ENCODE measurements at places on chromosomes 5 and 9.

DNA sequence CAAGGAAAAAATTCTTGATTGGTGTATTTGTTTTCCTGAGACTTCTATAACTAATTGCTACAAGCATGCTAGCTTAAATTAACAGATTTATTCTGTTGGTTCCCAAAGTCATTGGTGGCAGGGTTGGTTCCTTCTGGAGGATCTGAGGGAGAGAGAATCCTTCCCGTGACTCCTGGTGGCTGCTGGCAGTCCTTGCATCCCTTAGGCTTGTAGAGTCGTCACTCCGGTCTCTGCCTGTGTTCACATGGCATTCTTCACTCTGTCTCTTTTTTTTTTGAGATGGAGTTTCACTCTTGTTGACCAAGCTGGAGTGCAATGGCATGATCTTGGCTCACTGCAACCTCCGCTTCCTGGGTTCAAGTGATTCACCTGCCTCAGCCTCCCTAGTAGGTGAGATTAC lies 5.3 kb downstream of the CDK9 start:
- DNase-seq: no peak

DNA sequence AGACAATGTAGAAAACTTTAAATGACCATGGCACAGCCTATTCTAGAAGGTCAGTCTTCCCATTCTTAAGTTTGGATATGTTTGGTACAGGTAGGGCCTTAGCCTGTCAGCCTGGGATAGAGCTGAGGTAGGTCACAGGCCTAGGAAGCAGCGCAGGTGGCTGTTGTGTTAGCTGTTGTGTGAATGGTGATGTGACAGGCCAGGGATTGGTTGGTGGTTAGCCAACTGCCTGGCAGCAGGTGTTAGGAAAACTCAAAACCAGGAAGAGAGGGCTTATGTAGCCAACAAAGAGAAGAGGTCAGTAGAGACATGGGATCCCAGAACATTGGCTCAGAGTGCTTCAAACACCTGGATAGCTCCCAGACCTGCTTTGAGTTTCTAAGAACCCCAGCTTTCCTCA lies 84.2 kb downstream of the FBXO38 start:
- no peak for DNase-seq

GRCh38 chr9:127140181-127140580 lies 17.7 kb upstream of the ANGPTL2 start:
- peak; percentile 18 for DNase-seq

- DNase-seq: no peak
These were observed 17.2 kb upstream of the RGS3 start for GRCh38 chr9:113446323-113446740.

GRCh38 chr5:97087138-97087537 lies 55.3 kb downstream of the LIX1 start:
- DNase-seq: no peak

- no peak for DNase-seq
These were observed 346.4 kb downstream of the ARL15 start for GRCh38 chr5:53963958-53964357.

- DNase-seq: no peak
These were observed 65.6 kb upstream of the FRRS1L start for GRCh38 chr9:109232449-109233237.

DNA sequence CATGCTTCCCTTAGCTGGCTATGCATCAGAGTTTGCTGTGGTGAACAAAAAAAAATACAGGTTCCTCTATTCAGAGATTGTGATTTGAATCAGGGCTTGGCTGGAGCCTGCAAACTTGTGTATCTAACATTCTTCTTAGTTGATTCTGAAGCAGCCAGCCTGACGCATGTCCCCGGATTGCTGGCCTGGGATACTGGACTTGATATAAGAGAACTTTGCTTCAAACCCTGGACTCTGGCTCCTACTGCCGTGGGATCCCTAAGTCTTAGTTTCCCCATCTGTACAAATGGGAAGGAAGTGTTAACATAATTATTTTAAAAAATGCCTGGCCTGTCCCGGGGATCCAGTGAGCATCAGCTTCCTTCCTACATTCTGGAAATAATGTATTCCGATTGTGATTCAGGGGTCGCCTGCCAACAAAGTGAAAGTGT lies 292.8 kb downstream of the ARHGEF28 start:
- no peak for DNase-seq

DNA sequence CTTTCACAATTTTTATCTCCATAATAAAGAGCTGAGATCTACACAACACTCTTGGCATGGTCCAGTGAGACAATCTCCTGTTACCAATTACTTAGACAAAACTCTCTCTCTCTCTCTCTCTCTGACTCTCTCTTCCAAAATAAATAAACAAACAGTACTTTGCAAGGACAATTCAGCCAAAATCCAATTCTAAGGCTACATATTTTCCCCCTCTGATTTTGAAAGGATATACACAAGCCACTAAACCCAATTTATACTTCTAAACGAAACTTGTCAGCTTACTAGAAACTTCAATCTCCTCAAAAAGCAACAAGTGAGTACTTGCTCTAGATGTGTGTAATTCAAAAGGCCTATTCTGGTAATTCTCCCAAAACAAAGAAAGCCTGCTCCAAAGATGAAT lies 26.3 kb upstream of the TNPO1 start:
- no peak for DNase-seq

DNA sequence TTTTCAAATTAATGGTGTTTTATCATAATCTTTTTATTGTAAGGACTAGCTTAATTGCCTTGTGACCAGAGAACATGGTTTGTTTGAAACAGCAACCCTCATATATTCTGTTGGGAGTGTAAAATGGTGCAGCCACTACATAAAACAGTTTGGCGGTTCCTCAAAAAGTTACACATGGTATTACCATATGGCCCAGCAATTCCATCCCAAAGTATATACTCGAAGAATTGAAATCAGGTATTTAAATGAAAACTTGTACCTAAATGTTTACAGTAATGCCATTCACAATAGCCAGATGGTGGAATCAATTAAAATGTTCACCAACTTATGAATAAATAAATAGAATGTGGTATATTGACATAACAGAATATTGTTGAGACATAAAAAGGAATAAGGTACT lies 14.8 kb upstream of the IL33 start:
- no peak for DNase-seq

DNA sequence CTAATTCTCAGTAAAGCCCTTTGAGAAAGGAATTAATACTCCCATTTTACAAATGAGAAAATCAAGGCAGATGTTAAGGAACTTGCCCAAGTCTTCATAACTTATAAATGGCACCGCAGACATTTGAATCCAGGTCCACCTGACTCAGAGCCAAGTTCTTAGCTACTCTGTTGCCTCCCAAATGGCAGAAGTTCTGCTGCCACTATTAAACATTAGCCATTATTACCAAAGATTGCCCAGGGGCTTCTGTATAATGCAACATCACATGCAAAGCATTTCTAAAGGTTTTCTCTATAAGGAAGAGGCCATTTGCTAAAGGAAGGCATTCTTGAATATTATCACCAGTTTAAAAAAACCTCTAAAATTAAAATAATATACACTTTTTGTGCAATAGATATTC lies 28.3 kb downstream of the TPD52L3 start:
- DNase-seq: no peak

GRCh38 chr5:76854644-76855043 lies 4.8 kb downstream of the S100Z start:
- no peak for DNase-seq

DNA sequence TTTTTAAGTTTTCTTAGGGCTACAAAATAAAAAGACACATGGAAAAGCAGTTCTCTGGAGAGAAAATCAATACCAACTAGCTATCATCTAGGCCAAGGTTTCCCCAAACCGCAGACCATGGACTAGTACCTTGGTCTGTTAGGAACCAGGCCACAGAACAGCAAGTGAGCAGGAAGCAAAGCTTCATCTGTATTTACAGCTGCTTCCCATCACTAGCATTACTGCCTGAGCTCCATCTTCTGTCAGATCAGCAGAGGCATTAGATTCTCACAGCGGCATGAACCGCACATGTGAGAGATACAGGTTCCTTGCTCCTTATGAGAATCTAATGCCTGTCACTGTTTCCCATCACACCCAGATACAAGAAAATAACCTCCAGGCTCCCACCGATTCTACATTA lies 1907.6 kb upstream of the ACO1 start:
- DNase-seq: no peak

DNA sequence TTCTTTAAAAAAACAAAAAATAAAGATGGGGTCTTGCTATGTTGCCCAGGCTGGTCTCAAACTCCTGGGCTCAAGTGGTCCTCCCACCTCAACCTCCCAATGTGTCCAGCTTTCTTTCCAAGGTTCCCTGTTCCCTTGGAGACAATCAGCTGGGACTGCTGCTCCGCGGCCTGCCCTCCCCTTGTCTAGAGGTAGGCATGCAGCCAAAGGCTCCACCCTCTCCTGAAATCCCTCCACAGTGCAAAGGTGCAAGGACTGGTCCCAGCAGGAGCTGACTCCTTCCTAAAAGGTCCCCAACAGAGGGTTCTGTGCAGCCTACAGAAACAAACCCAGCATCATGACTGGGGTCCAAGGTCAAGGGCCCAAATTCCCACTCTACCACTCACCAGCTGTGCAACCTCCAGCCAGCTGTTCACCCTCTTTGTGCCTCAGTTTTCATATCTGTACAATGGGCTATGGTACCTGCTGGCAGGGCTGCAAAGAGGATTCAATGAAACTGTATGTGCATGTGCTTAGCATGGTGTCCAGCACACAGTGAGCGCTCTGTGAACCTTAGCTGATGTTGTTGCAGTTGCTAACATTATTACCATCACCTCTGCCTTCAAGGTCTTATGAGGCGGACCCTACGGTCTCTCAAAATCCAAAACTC lies 47.5 kb downstream of the BARX1 start:
- DNase-seq: no peak

GRCh38 chr9:128555180-128555721 lies 2.9 kb downstream of the SPTAN1 start:
- no peak for DNase-seq

GRCh38 chr9:73863924-73864323 lies 633.2 kb upstream of the RORB start:
- no peak for DNase-seq

GRCh38 chr5:138869763-138870500 lies 5.2 kb downstream of the LRRTM2 start:
- DNase-seq: no peak

GRCh38 chr5:139278540-139279274 lies 14.8 kb upstream of the MATR3 start:
- no peak for DNase-seq

- no peak for DNase-seq
These were observed 174.0 kb upstream of the NREP start for GRCh38 chr5:111930905-111931461.

GRCh38 chr9:86830356-86830755 lies 117.0 kb downstream of the GAS1 start:
- DNase-seq: no peak

DNA sequence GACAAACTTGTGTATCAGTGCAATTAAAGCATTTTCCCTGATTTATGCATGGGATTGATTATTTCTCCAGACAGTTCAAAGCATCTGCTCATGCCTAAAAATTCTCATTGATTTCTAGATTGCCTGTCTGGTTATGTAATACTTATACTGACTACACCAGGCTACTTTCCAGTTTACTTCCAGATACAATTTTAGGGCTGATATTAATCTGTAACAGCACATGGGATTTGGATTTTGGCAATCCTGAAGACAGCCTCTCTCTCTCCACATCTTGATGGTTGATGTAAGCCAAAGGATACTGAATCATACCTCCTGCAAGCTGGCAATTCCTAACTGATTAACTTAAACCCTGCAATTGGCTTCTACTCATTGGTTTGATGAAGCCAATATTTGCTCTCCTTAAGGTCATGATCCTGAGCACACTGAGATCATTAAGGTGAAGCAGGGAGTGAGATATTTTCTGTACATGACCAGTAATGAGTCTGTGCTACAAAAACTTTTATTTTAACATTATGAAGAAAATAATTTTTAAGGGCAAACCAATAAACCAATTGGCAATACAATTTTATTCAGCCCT lies 25.7 kb upstream of the FBXL7 start:
- no peak for DNase-seq

DNA sequence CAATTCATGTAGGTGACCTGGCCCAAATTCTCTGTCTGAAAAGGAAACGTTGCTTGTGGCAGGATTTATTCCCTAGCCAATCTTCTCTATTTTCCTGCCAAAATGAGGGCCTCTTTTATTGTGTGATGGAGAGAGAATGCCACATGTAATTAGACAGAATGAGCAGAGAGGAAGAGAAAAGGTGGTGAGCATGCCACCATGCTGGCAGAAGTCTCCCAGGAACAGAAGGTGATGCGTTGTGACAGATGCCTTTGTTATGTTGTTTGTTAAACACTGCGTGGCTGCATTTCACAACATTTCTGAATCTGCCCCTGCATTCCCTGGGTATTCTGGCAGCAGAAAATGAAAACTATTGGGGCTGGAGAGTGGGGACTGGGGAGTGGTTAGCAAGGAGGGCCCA lies 577.6 kb downstream of the TLR4 start:
- no peak for DNase-seq

- peak; percentile 30 for DNase-seq
These were observed 640.9 kb downstream of the SEMA5A start for GRCh38 chr5:8905021-8905420.

GRCh38 chr5:54415896-54416601 lies 39.5 kb upstream of the HSPB3 start:
- no peak for DNase-seq

DNA sequence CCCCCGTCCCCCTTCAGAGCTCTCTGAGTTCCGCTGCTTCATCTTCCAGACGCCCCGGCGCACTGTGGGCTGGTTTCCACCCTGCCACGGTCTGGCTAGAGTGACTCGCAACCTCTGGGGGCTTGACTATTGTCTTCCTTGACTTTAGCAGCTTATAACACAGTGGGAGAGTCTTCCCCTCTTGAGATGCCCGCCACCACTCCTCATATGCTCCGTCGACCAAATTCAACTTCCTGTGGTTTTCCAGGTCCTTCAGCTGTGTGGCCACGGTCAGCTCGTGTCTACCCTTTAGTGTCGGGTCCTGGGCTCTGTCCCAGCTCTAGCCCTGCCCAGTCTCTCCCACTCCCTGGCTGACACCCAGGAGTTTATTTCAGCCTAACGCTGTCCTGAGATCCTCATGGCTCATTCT lies 28.2 kb upstream of the NCS1 start:
- peak; percentile 67 for DNase-seq

- DNase-seq: no peak
These were observed 10.3 kb upstream of the ROR2 start for GRCh38 chr9:91960367-91960766.

DNA sequence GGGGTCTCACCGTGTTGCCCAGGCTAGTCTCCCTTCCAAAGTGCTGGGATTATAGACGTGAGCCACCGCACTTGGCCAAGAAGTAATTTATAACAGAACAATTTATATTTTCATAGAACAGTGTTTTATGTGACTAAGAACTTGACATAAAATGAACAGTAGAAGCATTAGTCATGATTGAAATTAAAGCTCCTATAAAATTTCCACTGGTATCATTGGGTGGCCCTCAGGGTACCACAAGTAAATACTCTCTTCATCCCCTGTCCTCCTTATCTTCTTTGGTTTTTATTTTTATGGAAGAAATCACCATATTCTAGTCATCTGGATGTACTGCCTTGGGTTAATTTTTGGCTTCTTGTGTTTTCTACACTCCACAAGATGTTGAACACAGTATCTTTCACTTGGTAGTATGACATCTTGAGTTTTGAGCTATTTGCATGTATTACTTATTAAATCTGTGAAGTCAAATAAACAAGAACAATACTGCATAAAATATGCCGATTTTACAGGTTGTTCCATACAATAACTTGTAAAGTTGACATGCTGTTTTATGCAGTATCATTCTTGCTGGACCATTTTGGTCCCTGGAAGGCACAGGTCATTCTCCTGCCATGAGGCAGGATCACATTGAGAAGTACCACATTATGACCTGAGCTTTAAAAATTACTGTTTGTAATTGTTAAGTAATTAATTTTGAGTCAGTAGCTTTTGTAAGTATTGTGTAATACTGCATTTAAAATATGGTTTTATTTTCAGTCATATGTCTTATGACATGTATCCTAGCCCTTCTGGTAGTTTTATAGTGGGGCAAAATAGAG lies 24.4 kb downstream of the LMNB1 start:
- no peak for DNase-seq

All from femur (tissue), 1 donor.